ENCODE measurements at places on chromosomes 5 and 9.

DNA sequence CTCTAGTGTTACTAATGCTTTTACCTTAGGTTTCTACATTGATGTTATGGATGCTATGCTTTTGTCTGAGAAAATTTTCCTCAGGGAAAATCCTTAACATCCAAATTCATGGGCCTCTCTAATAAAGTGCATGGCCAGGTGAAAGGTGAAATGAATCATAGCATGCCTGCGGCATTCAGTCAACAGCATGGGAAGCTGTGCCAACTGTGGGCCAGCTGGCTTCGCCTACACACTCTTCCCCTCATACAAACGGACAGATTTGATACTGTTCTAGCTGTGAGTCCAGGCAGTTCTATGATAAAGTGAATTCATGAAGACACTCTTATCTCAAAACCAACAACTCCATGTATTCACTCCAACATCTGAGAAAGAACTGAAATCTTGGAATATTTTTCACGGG, 374.1 kb downstream of the PLK2 start:
- DNase-seq, result no peak

GRCh38 chr9:124146031-124146561, 111.7 kb upstream of the NEK6 start:
- no peak for DNase-seq

DNA sequence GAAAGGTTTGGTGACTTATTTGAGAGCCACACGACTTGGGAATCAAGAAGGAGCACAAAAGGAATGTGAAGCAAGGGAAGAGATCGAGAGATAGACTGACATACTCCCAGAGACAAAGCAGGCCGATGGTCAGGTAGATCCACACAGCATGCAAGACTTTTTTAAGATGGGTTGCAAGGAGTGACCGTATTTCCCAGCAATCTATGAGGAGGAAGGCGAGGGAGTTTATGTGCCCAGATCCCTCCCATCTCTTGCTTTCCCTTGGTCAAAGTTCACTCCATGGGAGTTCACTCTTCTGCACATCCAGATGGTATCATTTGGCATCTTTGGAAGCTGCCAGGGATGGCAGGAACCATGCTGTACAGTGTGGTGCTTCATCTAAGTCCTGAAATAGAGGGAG, 148.9 kb downstream of the RMI1 start:
- no peak for DNase-seq

GRCh38 chr5:142107036-142107735, 1.4 kb upstream of the NDFIP1 start:
- DNase-seq, result no peak

DNA sequence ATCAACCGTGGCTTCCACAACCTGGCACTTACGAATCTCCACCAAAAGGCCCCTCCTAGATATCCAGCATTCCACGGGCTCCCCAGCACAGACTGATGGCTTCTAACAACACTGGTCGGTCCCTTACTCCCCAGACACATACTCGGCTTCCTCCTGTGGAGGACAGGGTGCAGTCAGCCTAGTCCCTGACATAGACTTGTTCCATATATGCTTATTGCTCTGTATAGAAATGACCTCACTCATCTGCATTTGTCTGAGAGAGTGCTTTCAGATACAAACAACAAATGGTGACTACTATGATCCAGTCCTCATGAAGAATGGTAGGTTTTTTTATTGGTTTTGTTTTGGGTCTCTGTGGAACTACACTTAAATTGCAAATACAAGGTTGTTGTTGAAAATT, 72.4 kb downstream of the TMEM215 start:
- DNase-seq, result no peak

GRCh38 chr5:15321776-15322175, 178.2 kb upstream of the FBXL7 start:
- DNase-seq, result no peak

DNA sequence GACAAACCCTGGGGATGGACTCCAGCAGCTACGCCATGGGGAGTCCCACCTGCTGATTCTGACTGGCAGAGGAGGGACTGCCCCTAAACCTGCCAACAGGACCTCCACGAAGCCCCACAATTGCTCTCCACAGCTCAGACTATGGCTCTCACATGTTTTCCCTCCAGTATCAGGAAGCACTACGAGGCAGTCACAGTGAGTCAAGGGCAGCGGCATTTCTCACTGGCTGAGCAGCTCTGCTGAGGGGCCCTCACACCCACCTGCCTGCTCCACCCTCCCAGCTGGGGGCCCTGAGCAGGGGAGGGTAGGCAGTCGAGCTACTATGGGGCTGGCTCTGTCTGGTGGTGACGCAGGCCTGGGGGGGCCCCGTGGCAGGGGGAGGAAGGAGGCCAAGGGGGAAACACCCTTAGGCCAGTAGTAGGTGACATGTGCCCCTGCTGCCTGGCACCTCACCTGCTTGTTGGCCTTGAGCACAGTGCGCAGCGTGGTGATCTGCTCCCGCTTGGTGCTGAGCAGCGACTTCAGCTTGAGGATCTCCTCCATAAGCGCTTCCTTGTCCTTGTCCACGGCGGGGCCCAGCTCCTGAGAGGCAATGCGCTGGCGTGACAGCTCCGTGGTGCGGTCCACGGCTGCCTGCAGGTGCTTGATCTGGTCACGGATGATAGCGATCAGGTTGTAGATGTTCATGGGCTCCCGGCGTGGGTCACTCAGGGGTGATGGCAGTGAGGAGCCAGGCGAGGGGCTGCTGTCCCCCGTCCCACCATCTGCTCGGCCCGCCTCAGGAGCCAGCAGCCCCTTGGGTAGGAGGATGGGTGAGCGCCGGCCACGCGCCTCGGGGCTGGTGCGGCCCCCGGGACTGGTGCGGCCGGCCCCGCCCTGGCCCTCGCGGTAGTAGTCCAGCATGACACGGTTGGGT, 46.3 kb downstream of the BICD2 start:
- no peak for DNase-seq

DNA sequence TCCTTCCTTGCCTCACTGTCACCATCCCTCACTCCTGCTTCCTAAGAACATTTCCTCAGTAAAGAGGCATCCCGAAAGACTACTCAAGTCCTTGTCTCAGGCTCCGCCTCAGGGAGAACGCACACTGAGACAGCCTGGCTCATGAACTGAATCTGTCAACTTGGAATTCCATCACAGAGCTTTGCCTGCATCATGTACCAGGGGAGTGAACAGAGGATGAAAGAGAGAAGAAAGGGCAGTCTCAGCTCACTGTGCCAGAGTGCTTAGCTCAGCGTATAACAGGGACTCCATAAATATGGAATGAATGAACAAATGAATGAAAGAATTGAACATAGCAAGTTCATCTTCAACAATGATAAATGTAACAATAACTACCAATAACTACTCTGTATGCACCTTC, 68.7 kb upstream of the SLC1A3 start:
- no peak for DNase-seq

- peak; percentile 13 for DNase-seq
These were observed 98.6 kb downstream of the GIN1 start for GRCh38 chr5:103021314-103021713.

DNA sequence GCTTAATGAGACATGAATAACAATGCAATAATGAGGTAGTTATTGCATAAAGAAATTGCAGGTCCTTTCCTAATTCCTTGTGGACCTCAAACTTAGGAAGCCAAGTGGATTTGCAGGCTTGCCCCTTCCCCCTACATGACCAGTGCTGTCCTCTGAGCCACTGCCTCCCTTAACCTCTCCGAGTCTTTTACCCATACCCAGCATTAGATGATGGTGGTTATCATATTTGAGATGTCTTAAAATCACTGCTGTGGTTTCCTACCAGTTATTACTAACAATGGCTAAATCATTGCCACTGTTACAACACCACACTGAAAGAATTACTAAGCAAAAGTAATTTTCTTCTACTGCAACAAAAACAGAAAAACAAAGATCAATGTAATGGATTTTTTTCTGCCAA, 170.8 kb downstream of the EDIL3 start:
- no peak for DNase-seq

GRCh38 chr5:135066781-135067180, 32.8 kb upstream of the PITX1 start:
- DNase-seq, result no peak

- DNase-seq, result peak; percentile 74
These were observed 75.2 kb upstream of the SMARCA2 start for GRCh38 chr9:1939926-1940368.

GRCh38 chr5:122144236-122144635, 14.9 kb downstream of the ZNF474 start:
- no peak for DNase-seq

- DNase-seq, result no peak
These were observed 93.9 kb downstream of the SLC44A1 start for GRCh38 chr9:105338308-105338707.

- DNase-seq, result no peak
These were observed 53.4 kb downstream of the MAN2A1 start for GRCh38 chr5:109743041-109743531.

- DNase-seq, result no peak
These were observed 4.9 kb downstream of the GARNL3 start for GRCh38 chr9:127269449-127269848.

- DNase-seq, result no peak
These were observed 83.3 kb upstream of the GPR151 start for GRCh38 chr5:146599261-146599660.

DNA sequence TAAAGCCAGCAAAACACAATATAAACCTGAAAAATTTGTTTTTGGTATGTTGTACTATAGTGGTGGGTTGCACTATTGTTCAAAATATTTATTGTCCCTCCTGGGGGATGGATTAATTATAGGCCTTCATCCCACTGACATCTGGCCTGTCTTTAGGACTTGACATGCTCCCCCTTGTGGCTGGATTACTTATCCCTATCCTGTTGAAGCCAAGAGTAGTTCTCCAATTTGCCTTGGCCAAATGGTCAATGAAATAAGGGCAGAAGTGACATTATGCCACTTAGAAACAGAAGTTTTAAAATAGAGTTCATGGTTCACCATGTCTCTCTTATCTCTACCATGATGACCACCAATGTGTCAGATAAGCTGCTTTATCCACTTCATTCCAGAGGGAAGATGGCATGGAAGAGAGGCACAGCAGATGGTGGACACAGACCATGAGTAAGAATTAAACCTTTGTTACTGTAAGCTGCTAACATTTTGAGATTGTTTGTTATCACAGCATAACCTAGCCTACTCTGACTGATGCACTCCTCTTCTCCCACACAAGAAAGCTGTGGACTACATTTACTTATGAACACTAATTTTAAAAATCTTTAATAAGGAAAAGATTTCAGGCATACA, 29.2 kb upstream of the ARHGEF28 start:
- DNase-seq, result peak; percentile 18

DNA sequence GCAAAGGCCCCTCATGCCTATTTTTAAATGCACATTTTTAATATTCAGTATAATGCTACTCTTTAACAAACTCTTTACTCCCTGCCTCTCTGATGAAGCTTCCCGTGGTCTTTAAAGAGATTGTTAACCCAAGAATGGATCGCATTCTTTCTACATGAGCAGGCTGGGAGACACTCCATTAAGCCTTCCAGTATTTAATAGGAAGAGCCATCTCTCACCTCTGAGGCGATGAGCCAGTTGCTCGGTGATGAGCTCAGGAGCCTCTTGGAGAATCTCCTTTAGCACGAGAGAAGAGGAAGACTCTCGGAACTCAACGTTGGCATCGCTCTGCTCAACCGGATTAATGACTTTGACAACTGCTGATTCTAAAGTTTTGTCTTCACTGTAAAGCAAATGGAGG, 59.6 kb downstream of the PRUNE2 start:
- no peak for DNase-seq

DNA sequence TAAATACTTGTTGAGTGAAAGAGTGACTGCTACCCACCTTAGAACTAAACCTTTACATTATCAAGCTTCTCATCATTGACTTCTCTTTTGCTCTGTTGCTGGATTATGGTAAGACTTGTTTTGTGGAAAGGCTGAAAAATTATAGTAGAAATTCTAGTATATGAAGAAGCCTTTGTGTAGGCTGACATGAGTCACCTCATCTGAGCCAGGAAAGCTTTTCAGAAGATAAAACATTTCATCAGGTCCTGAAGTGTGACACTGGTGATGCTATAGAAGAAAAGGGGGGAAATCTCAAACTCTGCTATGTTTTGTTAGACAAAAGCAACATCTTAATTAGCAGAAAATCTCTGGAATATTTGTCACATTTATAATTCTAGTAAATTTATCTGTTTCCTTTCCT, 18.4 kb upstream of the SLC44A1 start:
- DNase-seq, result no peak

DNA sequence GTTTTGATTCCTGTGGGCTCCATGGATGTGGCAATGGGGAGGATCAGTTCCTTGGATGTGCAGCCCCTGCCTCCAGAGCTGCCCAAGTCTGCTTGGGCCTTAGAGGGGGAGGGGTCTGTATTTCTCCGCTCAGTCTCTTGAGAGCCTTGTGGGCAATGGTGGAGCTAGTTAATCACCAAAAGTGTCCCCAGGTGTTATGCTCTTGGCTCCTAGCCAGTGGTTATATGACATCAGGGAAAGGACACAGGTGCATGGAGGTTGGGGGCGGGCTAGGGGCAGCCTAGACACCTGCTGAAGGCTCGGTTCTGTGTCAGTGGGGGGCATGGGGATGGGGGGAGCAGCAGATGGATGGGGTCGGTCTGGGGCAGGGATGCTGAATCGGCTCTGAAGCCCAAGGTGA, 12.4 kb upstream of the ARAP3 start:
- no peak for DNase-seq

- DNase-seq, result no peak
These were observed 56.8 kb upstream of the PHYKPL start for GRCh38 chr5:178289438-178289837.

DNA sequence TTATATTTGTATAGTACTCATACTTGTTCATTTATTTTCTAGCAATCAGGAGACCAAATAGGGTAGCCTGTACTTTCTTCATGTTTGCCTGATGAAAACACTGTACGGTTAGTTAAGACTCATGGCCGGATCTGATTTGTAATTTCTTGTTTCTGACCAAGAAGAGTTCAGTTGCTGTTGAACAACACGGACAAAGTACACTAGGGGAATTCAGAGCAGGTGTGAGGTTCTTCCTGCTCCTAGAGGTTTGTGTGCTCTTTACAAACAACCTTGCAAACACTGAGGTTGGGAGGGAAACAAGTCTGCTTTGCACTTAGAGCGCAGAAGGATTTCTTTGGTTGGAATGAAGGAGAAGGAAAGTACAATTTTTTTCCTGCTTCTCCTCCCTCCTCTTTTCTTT, 69.7 kb downstream of the TRIO start:
- DNase-seq, result no peak

DNA sequence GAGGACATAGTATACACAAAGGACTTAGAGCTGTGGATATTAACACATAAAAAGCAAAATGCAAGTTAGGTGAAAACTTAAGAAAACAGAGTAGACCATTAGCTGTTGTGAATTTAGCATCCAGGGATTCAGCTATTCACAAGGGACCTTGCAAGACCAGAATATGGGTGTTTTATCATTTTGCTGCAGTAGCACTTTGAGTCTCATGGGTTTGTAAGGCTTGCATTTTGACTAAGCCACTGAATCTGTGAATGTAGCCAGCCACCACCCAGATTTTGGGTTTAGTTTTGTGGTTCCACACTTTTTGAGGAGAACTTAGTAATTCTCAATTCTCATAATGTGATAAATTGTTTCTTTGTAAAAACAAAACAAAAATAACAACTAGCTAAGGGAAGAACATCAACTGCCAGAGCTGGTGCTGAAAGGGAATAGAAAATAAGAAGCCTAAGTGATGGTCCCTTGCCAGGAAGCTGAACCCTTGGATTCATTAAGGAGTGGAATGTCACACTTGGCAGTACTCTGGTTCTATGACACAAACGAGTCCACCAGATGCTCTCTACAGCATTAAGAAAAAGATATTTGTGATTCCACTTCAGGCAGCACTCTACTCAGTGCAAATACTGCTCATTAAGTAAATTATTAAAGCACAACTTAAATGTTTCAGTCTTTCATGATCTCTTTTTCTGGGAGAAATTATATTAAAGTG, 557.4 kb upstream of the ZNF462 start:
- peak; percentile 24 for DNase-seq

- DNase-seq, result peak; percentile 14
These were observed 101.6 kb upstream of the CPEB4 start for GRCh38 chr5:173786286-173787187.
